NB4 (cell line): ENCODE measurements at places on chromosomes 1 and 21.

- DNase-seq, result no peak
These were observed 6.5 kb downstream of the ARHGAP29 start for GRCh38 chr1:94230920-94231319.

DNA sequence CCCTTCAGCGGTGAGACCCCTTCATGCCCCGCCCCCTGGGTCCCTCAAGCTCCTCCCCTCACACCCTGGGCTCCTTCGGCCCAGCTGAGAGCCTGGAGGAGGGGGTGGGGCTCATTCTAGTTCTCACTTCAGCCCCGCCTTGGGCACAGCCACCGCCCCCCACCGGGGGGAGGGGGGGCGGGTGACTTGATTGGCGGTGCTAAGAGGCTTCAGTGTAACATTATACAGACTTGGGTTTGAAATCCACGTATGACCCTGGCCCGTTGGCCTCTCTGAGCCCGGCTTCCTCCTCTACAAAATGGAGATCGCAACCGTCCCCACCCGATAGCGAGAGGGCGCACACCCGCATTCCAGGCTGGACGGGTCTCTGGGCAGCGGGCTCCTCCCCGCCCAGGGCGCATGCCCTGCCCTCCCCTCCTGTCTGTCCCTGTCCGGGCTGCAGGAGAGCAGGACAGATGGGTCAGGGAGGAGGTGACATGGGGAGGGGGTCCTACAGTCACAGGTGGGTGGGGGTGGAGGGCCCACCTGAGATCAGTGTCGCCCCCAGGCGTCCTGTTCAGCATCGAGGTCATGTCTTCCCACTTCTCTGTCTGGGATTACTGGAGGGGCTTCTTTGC is 5.1 kb downstream of the CLCNKB start:
- peak; percentile 30 for DNase-seq

DNA sequence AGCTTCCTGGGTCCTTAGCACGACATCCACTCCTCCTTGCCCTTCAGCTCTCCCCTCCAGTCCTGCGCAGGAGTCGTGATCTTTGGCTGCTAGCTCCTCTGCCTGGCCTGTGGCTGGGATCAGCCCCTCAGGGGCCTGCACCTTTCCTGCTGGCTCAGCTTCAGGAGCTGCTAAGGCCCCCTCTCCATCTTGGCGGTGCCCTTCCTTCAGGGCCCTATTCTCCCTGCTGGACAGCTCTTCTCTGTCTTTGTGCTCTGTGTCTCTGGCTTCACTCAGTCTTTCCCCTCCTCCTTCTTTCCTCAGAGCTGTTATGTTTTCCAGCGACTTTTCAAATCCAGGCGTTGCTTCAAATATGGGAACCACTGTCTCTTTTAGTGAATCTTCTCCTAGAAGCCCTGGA is 59.5 kb upstream of the LRRC53 start:
- no peak for DNase-seq

DNA sequence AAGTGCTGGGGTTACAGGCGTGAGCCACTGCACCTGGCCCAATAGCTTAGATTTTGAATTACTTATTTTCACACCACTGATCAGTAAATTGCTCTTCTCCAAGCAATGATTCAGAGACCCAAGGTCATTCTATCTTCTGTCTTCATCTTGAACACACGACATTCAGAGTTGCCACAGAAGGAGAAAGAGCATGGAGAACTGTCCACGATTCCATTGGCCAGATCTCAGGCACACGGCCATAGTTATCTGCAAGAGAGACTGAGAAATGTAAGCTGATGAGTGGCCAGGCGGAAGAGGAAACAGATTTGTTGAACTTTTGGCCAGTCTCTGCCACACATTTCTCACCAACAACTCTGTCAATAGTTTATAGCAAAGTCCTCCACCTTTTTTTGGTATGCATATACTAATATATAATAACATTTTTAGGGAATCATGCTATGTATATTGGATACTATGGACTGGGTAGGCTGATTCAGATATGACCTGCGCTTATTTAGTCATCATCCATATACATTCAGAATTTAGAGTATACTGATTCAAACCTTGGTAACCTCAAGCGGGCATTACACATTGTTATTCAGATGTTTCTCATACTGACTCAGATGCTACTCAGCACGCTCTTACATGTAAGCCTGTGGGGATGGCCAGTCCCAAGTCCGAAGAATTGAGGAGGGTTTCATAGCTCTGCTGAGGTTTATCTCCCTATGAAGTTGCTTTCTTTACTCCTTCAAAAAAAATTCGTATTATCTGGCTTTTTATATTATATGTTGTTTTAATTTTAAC is 25.5 kb upstream of the CAP1 start:
- no peak for DNase-seq

DNA sequence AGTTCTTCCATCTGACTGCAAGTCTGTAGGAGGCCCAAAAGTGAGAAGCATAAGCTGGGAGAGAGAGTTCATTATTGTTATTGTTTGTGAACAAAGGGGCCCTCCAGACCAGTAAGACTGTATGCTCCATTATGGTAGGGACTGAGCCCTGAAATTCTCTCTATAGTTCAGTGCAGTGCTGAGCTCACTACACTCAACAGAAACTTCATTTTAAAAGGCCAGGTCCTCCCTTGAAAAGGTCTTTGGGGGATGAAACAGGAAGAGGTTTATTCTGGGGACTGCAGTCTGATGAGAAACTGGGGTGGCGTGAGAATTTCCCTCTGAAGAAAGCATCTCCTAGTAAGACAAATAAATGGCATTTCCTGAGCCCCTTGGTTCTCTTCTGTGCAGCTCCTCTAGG is 5.5 kb upstream of the GATAD2B start:
- DNase-seq, result no peak

DNA sequence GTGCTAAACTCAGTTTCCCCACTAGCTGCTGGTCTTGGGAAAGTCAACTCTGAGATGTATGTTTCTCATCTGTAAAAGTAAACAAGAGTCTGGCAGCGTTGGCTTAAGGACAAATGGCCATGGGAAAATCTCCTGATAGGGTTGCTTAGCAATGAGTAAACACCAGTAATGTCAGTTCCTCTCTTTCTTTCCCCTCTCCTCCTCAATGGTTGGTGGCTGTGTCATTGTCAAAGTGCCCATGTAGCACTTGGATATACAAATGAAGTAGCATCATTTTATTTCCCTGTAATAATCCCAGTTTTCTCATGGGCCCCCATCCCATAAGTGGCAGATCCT is 2.2 kb upstream of the FYB2 start:
- DNase-seq, result no peak

DNA sequence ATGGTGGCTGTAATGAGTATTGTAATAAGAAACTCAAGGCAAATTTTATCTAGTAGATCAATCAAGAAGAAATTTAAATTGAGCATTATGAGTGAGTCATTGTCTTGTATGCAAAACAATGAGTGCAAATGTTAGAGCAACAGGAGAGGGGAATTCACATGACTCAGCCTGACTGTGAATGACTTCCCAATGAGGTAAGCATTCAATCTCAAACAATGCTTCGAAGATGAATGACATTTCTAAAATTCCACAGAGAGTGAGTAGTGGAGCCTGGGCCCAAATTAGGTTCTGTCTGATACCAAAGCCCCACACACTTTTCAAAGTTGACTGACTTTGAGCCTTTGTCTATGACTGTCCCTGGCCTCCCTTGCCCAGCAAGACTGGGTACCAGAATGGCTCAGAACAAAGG is 738.0 kb downstream of the PTPRU start:
- no peak for DNase-seq

DNA sequence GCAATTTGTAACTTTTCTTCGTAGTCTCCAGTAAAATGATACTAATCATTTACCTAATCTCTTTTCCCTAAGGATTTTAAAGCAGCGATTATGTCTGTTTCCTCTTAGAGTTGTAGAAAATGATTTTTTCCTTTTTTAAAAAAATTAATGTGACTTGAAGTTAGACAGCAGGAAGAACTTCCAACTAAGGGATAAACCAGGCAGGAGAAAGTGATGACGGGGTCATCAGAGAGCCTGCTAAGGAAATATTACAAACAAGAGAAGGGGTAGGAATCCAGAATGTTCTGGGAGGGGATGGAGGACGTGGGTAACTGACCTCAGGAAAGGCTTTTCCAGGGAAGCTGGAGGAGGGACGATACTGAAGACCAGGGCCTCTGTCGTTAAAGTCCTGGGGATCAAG is 8.8 kb upstream of the ETV3L start:
- no peak for DNase-seq

- no peak for DNase-seq
These were observed 175.1 kb downstream of the CAMTA1 start for GRCh38 chr1:6960291-6960811.

GRCh38 chr1:21590126-21590880 is 78.9 kb downstream of the RAP1GAP start:
- DNase-seq, result no peak

GRCh38 chr1:201826830-201827229 is 2.1 kb upstream of the IPO9 start:
- no peak for DNase-seq

DNA sequence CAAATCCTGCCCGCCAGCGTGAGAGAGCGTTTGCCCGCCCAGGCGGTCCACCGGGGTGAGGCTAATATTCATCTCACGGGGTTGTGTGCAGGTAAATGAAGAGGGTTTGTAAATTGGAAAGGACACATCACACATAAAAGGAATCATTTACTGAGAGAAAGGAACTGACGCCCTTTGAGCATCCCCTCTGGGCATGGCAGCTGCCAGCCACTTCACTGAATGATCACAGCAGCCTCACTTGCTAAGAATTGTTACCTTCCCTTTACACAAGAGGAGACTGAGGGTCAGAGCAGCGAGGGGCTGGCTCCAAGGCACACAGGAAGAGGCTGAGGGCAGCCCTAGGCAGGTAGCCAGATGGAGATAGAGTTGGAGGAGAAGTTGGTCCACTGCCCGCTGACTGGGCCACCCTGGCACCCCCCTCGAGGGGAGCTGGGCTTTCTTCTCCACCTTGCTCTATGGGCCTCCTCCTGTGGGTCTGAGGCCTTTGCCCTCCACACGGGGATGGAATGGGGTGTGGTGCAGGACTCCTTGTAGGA is 96.0 kb downstream of the FOXD2 start:
- DNase-seq, result no peak
